Activated CD4-positive, alpha-beta T cell treated with anti-CD3 and anti-CD28 coated beads, Interleukin-2, amount 10 ng/mL, durations not matched to agents 7 days and 5 days (primary cell): ENCODE measurements at places on chromosomes 2 and 18.

GRCh38 chr2:201781557-201782051 lies 871 bp upstream of the ALS2 start:
- no peak for DNase-seq

DNA sequence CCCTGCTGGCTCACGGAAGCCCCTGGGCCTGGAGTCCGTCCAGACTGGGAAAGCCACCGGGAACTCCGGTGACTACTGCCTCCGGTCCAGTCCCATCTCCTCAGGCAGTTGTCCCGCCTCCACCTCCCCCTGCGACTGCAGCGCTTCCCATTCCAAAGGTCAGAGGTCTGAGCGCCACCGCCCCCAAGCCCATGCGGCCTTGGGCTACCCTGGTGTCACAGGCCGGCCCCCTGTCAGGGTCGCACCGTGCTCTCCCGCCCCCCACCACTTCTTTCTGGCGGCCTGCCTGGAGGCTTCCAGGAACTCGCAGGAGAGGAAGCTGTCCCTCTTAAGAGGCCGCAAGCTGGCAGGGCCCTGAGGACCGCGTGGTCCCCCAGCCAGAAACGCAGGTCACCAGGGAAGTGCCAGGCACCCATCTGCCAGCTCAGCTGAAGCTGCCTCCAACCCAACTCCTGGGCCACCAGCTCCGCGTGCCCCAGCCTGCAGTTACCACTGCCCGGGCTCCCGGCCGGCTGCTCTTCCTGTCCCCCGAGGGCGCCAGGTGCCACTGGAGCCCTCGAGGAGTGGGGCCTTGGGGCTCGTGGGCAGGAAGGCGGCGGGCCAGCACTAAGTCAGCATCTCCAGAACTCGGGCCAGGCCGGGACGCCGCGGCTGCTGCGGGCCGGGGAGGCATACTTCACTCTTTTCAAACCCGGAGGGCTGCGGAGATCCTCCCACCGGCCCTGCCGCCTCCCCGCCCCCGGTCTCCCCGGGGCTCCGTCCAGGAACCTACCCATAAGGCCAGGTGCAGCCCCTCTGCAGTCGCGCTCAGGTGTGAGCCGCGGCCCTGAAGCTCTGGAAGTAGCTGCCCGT lies 83.3 kb upstream of the POMC start:
- no peak for DNase-seq

- no peak for DNase-seq
These were observed 49.4 kb downstream of the SLC66A2 start for GRCh38 chr18:79902075-79902474.

DNA sequence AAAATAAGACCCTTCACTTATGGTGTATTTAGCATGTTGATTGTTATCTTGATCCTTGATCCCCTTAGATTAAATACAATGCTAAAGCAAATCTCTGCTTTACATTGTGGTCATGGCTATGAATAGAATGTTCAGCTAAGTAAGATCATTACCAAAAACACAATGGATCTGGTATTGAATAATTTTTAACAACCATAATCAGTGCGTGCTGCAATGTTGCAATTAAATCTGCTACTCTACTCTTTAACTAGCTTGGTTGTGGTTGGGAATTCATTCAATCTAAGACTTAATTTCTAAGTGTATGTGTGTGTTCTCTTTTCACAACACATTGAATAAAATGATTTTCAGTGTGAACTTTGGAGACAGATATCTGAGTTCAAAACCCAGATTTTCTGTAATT lies 442.5 kb upstream of the ZNF804A start:
- DNase-seq = no peak

DNA sequence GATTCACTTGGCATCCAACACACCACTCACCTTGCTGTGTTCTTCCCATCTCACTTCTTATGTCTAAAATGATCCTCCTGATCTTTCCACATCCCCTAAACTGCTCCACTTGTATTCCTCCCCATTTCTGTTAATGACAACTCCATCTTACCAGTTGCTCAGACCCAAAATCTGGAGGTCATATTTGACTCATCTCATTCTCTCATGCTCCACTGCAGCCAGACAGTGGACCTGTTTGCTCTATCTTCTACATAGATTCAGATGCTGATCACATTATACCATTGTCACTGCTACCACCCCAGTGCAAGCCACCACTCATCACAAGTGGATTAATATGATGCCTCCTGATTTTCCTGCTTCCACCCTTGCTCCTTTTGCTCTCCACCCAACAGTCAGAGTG lies 7.9 kb upstream of the NABP1 start:
- DNase-seq = no peak
